ENCODE measurements at places on chromosomes 5 and 9. TPM values are rescaled to one million over a fixed set of nuclear protein-coding genes. Genes with fewer than 3 reads are reported as not detected.

The IL31RA gene
- total RNA-seq = 0.16 TPM

GRCh38 chr9:108933231-108933717 lies 650 bp downstream of the ELP1 start:
- DNase-seq = no peak
- peaks cover 8% of the 10 kb centered on the region for H3K4me1 ChIP-seq
- peak overlapping the region; percentile 84 for H3K27ac ChIP-seq
- peak overlapping the region; percentile 89 for H3K4me3 ChIP-seq
- H3K36me3 ChIP-seq = no peaks in the 10 kb centered on the region
- no peaks in the 10 kb centered on the region for H3K27me3 ChIP-seq

DNA sequence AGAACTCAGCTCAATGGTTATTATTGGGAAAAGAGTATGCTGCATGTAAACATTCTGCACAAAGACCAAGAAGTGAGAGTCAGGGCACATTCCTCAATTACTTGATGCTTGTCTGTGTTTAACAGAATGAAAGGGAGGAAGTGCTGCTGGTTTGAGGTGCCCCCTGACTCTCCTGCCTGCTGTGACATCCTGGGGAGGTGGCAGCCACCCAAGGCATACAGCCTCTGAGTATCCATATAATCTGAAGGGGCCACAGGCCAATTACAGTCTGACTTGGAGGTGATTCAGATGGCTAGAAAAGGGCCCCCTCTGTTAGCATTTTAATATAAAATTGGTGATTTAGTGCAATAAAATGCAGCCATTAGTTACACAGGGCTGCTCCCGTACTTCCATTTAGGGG lies 313.8 kb downstream of the ASTN2 start:
- DNase-seq = no peak
- H3K36me3 ChIP-seq = no peaks in the 10 kb centered on the region
- H3K27me3 ChIP-seq = no peaks in the 10 kb centered on the region
- no peaks in the 10 kb centered on the region for H3K4me1 ChIP-seq

GRCh38 chr5:150787656-150788055 lies 9.1 kb downstream of the SMIM3 start:
- no peaks in the 10 kb centered on the region for H3K36me3 ChIP-seq
- DNase-seq = no peak
- no peak overlapping the region for H3K4me3 ChIP-seq
- H3K27me3 ChIP-seq = no peaks in the 10 kb centered on the region
- H3K4me1 ChIP-seq = peaks cover 18% of the 10 kb centered on the region
- peak overlapping the region; percentile 14 for H3K27ac ChIP-seq

The CD274 gene
- total RNA-seq = 1.6 TPM

The LRRC70 gene
- 2.7 TPM for total RNA-seq

DNA sequence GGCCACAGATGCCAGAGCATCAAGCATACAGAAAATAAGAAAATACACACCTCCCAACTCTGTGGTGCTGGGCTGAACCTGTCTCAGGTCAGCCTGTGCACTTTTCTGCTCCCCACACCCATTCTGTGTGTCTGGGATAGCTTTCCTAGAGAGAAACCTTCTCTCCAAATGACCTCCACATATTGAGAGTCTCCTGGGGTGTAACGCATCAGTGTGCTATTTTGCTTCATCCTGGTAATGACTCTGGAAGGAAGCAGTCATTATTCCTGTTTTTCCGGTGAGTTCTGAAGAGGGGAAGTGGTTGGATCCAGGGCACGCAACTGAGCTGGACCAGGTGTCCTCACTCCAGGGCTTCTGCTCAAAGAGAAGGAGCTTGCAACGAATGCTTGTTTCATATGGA lies 73.2 kb upstream of the SH3PXD2B start:
- H3K4me1 ChIP-seq = no peaks in the 10 kb centered on the region
- no peaks in the 10 kb centered on the region for H3K27me3 ChIP-seq
- DNase-seq = peak; percentile 12
- no peaks in the 10 kb centered on the region for H3K36me3 ChIP-seq
- no peak overlapping the region for H3K27ac ChIP-seq

- H3K36me3 ChIP-seq = no peaks in the 10 kb centered on the region
- no peaks in the 10 kb centered on the region for H3K27me3 ChIP-seq
- H3K27ac ChIP-seq = no peak overlapping the region
- no peak overlapping the region for H3K4me3 ChIP-seq
- DNase-seq = no peak
These were observed 121.2 kb upstream of the MAP1B start for GRCh38 chr5:71986101-71986500.

The EIF4E1B gene
- total RNA-seq = not detected

The ZNF189 gene
- 9.3 TPM for total RNA-seq

The GGTA1 gene
- 4.2 TPM for total RNA-seq

DNA sequence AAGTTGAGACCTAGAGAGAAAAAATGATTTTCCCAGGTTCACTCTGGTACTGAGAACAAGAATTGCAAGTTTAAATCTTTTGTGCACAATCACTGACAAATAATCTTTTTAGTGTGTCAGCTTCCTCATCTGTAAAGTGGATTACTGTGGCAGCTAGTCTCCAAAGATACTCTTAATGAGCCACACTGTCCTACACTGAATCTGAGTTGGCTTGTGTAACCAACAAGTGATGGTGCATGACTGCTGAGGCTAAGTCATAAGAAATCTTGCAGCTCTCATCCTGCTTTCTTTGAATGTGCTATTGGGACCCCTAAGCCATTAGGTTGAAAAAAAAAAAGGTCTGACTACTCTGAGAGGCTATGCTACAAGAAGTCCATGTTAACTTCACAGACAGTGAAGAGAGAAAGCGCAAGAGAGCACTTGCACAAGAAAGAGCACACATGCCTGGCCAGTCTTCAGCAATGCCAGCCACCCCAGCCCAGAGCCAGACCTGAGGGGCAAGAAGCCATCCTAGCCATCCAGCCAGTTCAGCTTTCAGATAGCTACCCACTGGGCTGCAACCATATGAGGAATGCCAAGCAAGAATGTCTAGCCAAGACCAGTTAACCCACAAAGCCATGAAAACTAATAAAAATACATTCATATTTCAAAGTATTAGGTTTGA lies 419.4 kb downstream of the RAB3C start:
- H3K4me3 ChIP-seq = no peak overlapping the region
- H3K27me3 ChIP-seq = no peaks in the 10 kb centered on the region
- no peaks in the 10 kb centered on the region for H3K4me1 ChIP-seq

- no peaks in the 10 kb centered on the region for H3K27me3 ChIP-seq
- H3K4me1 ChIP-seq = no peaks in the 10 kb centered on the region
- H3K27ac ChIP-seq = no peak overlapping the region
- no peaks in the 10 kb centered on the region for H3K36me3 ChIP-seq
- DNase-seq = no peak
These were observed 4.0 kb upstream of the RAD23B start for GRCh38 chr9:107279086-107279485.

The RNF130 gene
- 41.7 TPM for total RNA-seq

DNA sequence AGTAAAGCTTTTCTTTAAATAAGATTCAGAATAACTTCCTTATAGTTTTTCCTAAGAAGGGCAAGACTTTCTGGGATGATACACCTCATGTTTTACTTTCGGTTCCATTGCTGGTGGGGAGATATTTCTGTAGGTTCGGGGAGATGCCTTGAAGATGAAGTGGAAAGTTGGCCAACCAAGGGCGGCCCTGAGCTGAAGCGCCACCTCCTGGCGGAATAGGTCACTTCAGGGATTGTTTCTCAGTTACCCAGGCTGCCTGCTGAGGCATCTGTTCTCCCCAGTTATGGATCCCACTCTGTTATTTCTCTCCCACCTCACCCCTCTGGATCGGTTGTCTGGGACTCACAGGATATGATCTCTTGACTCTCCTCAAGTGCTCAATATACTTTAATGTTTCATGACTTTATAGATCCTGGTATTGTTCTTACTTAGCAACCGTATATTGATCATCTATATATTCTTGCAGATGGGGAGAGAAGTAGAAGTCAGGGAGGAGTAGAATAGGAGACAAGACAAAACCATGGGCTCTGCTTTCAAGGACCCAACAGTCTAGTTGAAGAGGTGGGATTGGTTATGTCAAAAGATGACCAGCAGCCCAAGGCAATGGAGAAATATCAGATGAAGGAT lies 23.4 kb downstream of the MEGF10 start:
- H3K4me3 ChIP-seq = no peak overlapping the region
- no peak overlapping the region for H3K27ac ChIP-seq
- H3K36me3 ChIP-seq = no peaks in the 10 kb centered on the region
- DNase-seq = peak; percentile 80

GRCh38 chr9:118003240-118003639 lies 299.0 kb downstream of the TLR4 start:
- no peaks in the 10 kb centered on the region for H3K27me3 ChIP-seq
- H3K27ac ChIP-seq = no peak overlapping the region
- DNase-seq = no peak

The SOX30 gene
- 0.08 TPM for total RNA-seq
